ENCODE measurements at places on chromosomes 2 and 18.
A peak's percentile ranks its signal among the peaks of the same experiment; 100 is the strongest.

GRCh38 chr2:65686928-65687521 lies 254.6 kb upstream of the SPRED2 start:
- no peak for DNase-seq

DNA sequence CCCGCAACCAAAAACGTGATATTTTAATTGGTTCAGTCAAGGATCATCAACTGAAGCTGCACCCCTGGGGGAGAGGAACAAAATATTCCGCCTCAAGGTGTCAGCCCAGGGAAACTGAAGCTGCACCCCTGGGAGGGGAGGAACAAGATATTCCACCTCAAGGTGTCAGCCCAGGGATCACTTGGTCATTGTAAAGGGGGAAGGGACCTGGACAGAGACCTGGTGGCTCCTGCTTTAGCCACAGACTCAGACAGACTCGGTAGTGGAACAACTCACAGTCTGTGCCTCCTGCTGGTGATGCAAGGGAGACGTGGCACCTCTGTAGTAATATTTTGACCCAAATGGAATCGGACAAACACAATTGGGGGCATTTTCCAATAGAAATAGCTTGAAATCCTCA lies 75.1 kb downstream of the GBX2 start:
- no peak for DNase-seq

DNA sequence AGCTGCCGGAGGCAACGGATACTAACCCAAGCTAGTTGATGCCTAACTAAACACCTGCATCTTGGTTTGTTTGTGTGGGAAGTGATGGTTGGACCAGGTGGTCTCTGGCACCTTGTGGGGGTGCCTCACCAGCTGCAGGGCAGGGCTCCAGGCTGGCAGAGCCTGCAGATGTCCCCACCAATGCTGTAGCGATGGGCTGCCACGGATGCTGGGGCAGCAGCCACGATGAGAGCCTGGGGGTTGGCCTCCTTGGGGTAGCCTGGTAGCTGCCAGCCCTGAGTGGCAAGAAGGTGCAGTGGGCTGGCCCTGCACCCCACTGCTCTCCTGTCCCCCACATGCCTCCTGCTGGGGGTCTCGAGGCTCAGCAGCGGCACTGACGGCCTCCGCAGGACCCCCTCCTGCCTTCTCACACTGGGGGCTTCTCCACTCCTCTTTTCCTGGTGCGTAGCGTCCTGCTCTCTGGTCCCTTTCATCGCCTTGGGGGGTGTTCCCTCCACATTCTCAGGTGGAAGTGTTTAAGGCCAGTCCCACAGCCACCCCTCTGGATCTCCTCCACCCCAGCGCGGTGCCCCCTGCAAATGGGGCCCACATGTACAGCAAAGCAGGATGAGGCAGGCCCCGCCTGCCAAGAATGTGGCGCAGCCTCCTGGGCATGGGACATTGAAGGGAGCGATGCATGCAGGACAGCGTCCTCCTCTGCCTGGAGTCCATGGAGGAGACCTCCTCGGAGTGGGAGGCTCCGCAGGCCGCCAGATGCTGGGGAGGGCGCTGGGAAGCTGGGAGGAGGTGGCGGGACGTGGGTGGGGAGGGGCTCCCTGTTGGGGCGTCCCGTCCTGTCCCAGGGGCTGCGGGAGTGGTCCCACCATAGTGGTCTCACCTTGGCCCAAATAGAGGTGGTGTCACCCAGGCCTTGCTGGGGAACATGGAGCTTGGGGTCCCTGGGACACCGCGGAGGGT lies 173.1 kb downstream of the ASB1 start:
- DNase-seq = no peak

GRCh38 chr2:132415915-132416722 lies 486 bp upstream of the GPR39 start:
- DNase-seq = no peak

DNA sequence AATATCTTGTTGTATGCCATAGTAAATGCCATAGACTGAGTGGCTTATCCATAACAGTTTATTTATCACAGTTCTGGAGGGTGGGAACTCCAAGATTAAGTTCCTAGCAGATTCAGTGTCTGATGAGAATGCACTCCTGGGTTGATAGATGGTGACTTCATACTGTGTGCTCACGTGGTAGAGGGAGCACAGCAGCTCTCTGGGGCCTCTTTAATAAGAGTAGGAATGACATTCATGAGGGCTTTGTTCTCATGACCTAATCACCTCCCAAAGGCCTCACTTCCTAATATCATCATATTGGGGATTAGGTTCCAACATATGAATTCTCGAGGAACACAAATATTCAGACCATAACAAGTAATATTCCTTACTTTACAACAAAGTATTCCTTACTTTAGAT lies 98.1 kb upstream of the SH3BP4 start:
- no peak for DNase-seq

GRCh38 chr2:177298191-177298590 lies 33.7 kb upstream of the NFE2L2 start:
- no peak for DNase-seq

DNA sequence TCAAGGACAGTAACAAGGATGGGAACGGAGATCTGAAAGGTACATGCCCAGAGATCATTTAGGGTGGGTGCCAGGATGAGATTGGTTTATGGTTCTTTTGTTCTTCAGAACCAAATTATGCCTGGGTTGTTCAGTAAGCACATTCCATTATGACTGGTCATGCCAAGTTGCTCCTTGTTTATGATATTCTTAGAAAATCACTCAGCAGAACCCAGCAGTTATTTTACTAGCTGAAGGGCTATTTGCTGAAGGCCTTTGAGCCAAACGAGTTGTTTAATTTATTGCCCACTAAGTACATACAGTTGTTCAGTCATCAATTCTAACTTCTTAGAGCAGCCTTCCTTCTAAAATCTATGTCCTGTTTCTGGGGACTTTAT lies 635 bp downstream of the SLC3A1 start:
- no peak for DNase-seq

- DNase-seq = no peak
Measured at GRCh38 chr2:144143294-144144151, 376.4 kb downstream of the ZEB2 start.

GRCh38 chr2:64787019-64787365 lies 133.3 kb upstream of the SERTAD2 start:
- no peak for DNase-seq

DNA sequence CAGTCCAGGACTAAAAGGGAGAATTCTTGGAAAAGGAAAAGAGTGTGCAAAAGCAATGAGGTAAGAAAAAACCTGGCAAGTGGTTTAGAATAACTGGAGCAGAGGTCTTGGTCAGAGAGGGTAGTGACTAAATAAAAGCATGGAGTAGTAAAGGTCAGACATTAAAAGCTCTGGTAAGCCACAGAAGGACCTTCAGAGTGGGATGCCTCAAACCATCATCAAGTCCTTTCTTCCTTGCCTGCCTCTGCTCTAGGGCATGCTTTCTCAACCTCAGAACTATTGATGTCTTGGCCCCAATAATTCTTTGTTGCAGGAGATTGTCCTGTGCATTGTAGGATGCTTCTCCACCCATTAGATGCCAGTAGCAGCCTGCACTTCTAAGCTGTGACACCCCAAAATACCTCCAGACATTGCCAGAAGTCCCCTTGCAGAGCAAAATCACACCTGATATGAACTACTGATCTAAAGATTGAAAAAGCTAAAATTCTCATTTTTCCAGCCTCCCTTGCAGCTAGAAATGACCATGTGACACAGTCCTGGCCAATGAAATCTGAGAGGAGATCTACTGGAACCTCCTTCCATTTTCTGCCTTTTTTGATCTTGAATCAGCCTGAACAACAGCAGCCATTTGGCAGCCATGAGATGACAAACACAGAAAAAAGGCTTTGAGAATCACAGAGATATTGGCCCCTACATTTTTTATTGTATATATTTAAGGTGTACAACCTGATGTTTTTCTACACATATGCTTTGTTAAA lies 48.1 kb downstream of the EVA1A start:
- DNase-seq = no peak

DNA sequence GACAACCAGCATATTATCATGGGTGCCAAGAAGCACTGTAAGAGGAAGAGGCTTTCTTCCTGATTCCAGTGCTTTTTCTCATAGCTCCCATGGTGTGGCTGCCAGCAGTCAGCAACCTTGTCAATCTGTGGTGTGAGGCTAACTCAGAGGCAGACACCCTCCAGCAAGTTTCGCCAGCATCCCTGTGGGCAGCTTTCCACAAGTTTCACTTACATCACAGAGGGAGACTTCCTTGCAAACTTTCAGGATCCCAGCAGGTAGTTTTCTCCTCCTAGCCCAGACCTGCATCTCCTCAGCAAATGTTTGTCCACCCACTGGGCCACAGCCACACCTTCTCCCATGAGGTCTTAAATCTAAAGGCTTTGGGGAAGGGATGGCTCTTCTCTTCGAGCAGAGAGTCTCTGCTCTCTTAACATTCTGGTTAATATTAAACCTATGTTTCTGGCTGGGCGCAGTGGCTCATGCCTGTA lies 9.1 kb downstream of the DNAH7 start:
- DNase-seq = no peak

DNA sequence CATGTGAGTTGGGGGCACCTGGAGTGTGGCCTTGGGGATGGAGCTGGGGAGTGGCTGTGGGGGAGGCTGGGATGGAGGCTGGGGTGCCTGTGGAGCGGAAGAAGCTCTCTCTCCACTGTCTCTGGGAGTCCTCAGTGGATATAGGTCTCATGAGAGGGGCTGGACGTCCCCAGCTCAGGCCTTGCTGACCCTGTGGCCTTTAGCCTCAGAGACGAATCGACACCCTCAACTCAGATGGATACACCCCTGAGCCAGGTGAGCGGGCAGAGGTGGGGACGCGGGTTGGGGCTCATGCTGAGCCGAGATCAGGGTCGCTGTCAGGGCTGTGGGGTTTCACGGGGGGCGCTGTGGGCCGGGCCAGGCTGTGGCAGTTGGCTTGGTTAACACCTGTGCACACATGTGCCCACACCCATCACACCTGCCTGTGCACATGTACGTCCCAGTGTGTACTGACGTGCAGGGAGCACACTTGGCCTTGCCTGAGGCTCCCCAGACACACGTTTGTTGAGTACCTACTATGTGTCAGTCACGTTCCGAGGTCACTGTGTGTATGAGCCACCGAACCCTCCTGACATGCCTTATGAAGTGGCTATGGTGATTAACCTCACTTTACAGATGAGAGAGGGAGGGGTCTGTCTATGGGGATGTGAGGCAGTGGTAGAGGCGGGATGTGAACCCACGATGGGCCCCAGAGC lies 20.1 kb downstream of the ZAP70 start:
- no peak for DNase-seq

- no peak for DNase-seq
Measured at GRCh38 chr2:169081551-169081950, 12.2 kb downstream of the DHRS9 start.

DNA sequence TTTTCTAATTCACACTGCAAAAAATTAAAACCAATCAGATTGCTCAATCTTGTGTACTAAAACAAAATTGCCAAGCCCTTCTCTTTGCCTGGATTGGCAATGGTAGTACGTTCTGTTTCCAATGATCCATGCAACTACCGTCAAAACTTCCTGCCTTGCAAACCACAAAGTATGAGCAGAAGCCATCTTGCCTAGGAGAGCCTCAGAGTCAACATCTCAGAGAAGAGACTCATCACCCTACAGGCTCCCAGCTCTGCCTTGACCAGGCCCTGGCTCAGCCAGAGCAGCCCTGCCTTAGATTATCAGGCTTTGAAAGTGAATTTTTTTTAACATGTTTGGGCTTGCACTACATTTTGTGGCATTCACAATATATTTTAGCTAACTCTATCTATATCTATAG lies 574.1 kb downstream of the SATB2 start:
- DNase-seq = no peak

DNA sequence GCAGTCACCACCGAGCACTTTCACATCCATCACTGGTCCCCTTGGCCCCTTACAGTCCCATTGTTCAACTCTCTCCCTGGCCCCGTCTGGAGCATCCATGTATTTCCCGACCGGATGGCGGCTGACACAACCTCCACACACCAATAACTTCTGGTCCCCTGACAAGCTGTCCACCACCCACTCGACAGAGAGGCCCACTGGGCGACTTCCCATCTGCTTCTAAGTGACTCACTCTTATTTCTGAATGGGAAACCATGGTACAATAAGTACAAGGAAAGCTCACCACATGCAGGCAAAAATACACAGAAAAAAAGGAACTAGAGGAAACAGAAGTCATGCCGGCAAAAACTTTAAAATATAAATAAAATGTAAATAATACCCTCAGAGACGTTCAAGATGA lies 82.9 kb upstream of the RAB12 start:
- no peak for DNase-seq

DNA sequence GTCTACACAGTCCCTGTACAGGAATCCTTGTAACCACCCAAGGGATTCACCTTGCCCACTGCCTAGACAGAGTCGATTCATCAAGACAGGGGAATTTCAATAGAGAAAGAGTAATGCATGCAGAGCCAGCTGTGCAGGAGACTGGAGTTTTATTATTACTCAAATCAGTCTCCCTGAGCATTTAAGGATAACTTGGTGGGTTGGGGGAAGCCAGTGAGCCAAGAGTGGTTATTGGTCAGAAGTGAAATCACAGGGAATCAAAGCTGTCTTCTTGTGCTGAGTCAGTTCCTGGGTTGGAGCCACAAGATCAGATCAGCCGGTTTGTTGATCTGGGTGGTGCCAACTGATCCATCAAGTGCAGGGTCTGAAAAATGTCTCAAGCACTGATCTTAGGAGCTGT lies 17.8 kb upstream of the FAM98A start:
- DNase-seq = no peak

- DNase-seq = peak; percentile 76
Measured at GRCh38 chr18:79523736-79524180, 128.0 kb downstream of the NFATC1 start.

GRCh38 chr2:133266041-133266925 lies 302.0 kb downstream of the NCKAP5 start:
- no peak for DNase-seq

- DNase-seq = peak; percentile 55
Measured at GRCh38 chr2:98280376-98281102, 65.7 kb upstream of the CNGA3 start.

DNA sequence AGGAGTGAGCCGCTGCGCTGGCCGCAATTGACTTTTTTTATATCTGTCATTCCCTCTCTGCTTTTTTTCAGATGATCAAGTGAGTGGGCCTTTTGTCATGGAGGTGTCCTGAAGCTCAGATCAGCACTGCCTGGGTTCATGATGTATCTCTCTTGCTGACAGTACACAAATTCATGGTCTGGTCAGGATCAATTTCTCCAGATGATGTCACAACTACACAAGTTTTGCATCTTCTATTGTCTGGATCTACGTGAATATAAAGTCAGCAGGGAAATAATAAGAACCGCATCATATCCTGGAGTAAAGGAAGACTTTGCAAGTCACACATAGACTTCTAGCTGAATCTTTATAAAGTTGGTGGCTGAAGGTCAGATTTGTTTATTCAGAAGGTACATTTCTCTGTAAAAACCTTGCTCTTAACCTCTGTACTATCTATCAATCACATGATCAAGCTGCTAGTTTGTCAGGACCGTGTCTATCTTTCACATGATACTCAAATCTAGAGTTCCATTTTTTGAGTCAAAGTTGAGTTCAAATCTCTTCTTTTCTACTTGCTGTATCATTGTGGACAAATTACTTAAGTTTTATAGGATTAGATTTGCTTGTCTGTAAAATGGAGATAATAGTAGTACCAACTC lies 13.1 kb upstream of the CD28 start:
- DNase-seq = no peak

Data from GM10248 (cell line).